ENCODE measurements at places on chromosomes 7 and 10. TPM values are rescaled to one million over a fixed set of nuclear protein-coding genes. Genes with fewer than 3 reads are reported as not detected.

HOXA1 gene
- total RNA-seq: 9.4 TPM

GHRHR gene
- not detected for total RNA-seq

FAM180A gene
- total RNA-seq: not detected

OPN1SW gene
- not detected for total RNA-seq

CYP3A5 gene
- not detected for total RNA-seq

PRPS1L1 gene
- total RNA-seq: not detected

PRSS37 gene
- total RNA-seq: not detected

PAX4 gene
- total RNA-seq: not detected

SORBS1 gene
- total RNA-seq: 9.8 TPM

SFTPA2 gene
- not detected for total RNA-seq

TSPAN33 gene
- total RNA-seq: 1.8 TPM

CCL24 gene
- total RNA-seq: not detected

GLRX3 gene
- 176 TPM for total RNA-seq

ITGB8 gene
- total RNA-seq: 41.9 TPM

C10orf67 gene
- 1.8 TPM for total RNA-seq
